ENCODE measurements at places on chromosomes 7 and 10.

DNA sequence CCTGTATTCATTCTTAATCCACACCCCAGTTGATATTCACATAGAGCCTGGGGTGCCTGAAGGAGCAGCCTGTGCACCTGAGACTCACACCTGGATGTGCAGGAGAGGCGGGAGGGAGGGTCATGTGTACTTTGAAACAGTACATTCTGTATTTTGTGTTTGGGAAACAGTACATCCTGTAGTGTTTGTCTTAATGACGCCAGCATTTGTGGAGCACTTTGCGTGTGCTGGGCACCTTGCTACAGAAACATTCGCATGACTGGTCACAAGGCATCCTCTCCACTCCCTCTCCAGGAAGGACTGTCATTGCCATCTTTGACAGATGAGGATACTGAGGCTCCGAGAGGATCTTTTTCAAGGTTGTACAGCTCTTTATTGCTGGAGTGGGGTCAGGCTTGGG, 132.1 kb downstream of the TACC2 start:
- peak; percentile 80 for DNase-seq

GRCh38 chr10:103692436-103692951, 162.9 kb downstream of the SH3PXD2A start:
- DNase-seq = no peak

DNA sequence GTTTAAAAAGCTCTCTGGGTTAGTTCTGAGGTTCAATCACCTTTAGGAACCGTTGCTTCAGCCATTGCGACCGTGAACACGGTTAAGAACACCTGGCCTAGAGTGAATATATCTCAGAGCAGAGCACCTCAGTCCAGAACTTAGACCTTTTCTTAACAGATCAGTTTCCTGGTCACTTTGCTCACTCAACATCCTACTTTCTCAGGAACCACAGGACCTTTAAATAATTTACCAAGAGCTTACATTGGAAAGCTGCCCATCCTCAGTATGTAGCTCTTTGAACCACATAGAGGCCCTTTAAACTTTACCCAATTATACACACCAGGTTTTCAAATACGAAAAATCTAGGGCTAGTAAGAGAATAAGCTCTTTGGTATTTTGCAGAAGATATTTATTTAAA, 153.2 kb downstream of the NRBF2 start:
- DNase-seq = peak; percentile 89

DNA sequence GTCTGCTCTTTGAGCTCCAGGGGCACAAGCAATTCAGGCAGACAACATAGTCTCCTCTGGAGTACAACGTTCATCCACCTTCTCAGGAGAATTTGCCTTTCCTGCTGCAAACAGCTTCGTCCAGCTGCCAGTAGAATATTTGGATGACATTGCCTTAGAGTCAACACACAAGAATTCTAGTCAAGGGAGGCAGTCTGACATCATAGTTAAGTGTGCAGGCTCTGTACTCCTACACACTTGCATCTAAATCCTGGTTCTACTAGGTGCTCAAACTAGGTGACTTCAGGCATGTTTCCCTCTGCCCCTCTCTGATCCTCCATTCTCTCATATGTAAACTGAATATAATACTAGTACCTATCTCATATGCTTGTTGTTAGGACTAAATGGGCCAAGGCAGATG, 314.8 kb downstream of the HPSE2 start:
- no peak for DNase-seq

GRCh38 chr10:84826704-84827103, 498.3 kb downstream of the CCSER2 start:
- DNase-seq = no peak

- DNase-seq = no peak
Observed at GRCh38 chr7:69651101-69651590, 52.9 kb downstream of the AUTS2 start.

GRCh38 chr10:28967031-28967430, 289.7 kb downstream of the BAMBI start:
- no peak for DNase-seq

- peak; percentile 23 for DNase-seq
Observed at GRCh38 chr7:123327661-123328060, 127.9 kb upstream of the SLC13A1 start.

DNA sequence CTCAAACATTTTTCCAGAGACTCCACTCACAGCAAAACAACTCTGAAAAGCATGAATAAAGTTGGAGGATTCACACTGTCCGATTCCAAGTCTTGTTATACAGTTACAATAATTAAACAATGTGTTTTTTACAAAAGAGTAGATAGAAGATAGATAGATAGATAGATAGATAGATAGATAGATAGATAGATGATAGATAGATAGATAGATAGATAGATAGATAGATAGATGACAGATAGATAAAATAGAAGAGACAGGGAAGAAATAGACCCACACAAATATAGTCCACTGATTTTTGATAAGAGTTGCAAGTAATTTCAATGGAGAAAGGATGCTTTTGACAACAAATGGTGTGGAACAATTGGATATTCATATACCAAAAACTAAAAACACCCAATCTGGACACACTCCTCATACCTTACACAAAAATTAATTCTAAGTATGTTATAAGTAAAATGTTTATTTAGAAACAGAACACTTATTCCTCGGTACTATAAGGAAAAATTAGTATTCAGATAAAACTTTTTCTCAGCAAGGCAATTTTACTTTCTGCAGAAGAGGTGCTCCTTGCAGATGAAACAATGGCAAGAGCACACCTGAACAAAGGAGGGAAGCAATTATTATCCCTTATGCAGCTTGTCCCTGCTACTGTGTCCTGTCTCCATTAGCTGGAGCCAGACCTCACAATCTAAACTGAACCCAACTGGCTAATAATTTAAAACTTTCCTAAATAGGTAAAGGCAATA, 5.7 kb upstream of the TAS2R39 start:
- DNase-seq = no peak

DNA sequence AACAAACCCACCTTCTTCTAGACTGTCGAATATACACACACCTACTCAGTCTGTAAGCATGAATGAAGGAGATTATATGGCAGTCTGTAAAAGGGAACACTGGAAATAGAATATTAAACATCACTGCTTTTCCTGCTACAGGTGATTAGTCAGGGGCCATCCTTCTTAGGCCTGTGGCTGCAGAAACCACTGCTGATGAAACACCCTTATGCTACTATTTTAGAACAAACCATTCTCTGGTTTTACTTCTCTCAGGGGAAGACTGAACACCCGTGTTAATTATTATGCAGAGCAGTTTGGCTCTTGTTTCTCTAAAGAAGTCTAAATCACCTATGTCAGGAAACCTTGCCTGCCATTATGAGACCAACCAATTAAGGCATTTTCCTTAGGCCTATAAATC, 351.1 kb upstream of the KLF6 start:
- peak; percentile 90 for DNase-seq

GRCh38 chr10:955127-955819, 23.8 kb upstream of the LARP4B start:
- DNase-seq = no peak

- DNase-seq = no peak
Observed at GRCh38 chr7:107111196-107111595, 57.6 kb upstream of the HBP1 start.

GRCh38 chr10:71414359-71414758, 17.6 kb downstream of the CDH23 start:
- no peak for DNase-seq

DNA sequence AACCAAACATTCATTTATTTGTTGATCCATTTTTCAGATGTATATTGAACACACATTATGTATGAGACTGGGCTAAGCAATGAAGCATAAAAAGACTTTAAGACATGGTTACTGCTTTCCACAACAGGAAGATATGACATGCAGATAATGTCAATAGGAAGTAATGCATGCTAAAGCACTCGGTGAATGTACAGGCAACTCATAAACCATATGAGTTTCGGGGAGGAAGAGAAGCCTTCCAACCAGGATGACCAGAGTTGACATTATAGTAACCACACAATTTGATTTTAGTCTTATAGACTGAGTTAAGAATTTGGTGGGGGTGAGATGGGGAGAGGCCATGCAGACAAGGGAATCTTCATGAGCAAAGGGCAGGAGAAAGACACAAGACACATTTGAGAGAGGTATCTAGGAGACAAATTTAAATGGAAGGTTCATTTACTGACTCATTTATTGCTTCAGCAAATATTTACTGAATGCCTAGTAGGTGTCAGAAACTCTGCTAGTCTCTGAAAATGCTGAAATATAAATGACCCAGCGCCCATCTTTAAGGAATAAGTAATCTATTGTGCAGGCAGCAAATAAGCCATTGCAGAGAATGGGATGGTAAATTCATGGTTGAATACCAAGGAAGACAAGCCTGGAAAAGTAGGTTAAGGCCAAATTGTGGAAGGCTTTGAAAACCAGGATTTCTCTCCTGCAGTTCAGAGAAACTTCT, 19.0 kb upstream of the SLK start:
- DNase-seq = no peak

DNA sequence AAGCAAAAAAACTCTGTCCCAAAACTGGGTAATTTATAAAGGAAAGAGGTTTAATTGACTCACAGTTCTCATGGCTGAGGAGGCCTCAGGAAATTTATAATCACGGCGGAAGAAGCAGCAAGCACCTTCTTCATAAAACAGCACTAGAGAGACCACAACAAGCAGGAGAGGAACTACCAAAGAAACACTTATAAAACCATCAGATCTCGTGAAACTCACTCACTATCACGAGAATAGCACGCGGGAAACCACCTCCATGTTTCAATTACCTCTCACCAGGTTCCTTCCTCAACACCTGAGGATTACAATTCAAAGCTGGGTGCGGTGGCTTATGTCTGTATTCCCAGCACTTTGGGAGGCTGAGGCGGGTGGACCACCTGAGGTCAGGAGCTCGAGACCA, 48.5 kb downstream of the PDIA4 start:
- DNase-seq = no peak

GRCh38 chr10:404991-405390, 269.7 kb downstream of the ZMYND11 start:
- no peak for DNase-seq
